ENCODE measurements at places on chromosomes 2 and 18.
A peak's percentile ranks its signal among the peaks of the same experiment; 100 is the strongest.

DNA sequence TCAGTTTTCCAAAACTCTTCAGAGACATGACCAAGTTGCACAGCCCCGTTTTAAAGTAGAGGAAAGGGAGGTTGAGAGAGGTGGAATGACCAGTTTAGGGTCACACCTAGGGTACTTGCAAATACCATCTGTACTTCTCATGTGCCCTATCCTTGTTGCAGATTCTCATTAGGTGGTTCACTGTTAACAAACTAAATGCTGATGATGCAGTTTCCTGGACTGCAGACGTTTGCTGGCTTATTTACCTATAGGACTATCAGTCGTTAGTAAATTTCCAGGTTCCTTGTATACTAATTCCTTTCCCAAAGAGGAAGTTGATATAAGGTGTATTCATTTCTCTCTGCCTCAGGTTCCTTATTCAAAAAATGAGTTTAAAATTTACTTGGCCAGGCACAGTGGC, 1.4 kb downstream of the FARP2 start:
- DNase-seq = no peak

DNA sequence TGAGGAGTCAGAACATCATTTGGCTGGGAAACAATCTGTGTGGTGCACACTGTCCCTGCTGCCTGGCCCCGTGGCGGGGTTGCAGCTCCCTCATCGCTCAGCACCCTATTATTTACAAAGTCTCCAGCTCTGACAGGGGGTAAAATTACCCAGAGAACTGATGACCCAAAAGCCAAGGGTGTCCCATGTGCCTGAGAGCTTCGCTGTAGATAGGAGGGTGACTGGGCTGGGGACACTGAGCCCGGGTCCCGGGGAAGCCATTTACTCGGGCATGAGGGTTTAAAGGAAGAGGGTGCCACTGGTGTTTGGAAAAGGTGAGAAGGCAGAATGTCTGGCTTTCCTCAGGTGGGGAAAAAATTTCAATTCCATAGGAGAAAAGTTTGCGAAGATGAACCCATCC, 48.2 kb upstream of the EML6 start:
- no peak for DNase-seq

GRCh38 chr2:109519513-109519912, 94.3 kb downstream of the SEPTIN10 start:
- no peak for DNase-seq

- no peak for DNase-seq
These were observed 106.9 kb upstream of the MSTN start for GRCh38 chr2:190169221-190170072.

DNA sequence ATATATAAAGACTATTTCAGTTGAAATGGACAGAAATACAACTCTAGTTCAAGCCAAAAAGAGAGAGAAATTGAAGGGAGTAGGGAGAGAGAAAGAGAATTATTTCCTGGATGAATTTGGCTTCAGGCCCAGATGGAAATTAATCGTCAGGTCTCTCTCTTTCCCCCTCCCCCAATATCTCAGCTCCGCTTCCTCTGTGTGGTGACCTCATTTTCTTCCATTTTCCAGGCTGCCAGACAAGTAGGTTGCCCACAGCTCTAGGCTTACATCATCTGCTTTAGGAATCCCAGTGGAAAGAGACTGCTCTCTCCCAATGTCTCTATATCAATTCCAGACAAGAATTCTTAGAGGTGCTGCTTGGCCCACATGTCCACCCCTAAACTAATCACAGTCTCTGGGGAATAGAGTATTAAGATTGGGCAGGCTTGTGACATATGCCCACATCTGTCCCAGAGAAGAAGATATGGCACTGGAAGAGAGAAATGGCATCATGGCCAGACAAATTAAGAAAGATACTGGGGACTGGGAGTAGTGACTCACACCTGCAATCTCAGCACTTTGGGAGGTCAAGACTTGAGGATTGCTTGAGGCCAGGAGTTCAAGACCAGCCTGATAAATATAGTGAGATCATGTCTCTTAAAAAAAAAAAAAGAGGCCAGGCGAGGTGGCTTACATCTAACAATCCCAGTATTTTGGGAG, 37.2 kb upstream of the CFAP36 start:
- peak; percentile 55 for DNase-seq

DNA sequence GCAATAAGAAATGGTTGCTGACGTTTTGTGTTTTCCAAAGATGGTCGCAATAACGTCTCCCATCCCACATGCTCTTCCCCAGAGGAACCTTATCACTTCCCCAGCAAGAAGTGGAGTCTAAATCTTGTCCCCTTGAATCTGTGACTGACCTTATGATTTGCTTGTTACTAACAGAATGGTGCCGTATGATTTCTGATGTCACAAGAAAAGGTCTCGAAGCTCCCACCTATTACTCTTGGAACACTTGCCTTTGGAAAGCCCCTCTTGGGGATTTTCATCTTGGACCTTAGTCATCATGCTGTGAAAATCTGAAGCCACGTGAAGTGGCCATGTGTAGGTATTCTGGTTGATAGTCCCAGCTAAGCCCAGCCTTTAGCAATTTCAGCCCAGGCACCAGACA, 86.2 kb upstream of the GLS start:
- peak; percentile 48 for DNase-seq

- no peak for DNase-seq
These were observed 277.2 kb upstream of the HS6ST1 start for GRCh38 chr2:128595763-128596395.

DNA sequence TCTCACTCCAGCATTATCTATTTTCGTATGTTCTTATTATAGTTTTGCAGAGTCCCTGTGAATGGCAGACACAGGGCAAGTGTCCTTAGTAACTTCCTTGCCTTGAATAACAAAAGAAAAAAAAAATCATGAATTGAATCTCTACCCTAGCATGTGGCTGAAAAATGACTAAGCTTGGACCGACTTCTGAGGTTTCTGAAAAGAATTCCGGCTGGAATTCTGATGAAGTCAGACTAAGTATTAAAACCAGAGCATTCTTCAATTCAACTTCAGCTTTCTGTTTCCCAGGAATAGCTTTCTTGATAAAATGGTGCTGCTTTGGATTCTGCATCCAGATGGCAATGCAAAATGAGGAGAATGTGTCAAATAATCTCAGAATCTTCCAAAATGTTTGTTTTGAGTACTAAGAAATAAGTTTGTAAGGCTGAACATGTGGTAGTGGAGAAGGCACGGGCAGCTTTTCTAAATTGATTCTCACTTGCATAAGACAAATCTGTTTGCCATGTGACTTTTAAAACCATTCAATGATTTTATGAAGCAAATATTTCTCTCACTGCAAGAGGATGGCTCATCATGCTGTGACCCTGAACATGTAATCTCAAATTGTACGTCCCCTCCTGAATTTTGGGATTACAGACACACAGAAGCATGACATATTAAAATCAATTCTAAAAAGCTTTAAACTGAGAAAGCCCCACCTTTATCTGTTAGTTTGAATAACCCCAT, 1462.8 kb upstream of the LRRTM1 start:
- DNase-seq = peak; percentile 7

DNA sequence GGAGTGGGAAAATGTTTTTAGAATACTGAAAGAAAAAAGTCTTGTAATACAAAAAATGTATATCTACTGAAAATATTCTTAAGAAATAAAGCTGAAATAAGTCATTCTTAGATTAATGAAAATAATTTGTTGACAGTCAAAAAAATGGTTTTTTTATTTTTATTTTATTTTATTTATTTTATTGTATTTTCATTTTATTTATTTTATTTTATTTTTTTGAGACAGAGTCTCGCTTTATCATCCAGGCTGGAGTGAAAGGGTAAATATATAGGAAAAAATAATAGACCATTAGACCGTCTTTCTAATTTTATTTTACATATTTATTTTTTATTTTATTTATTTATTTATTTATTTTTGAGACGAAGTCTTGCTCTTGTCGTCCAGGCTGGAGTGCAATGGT, 1583.6 kb upstream of the TMEFF2 start:
- DNase-seq = no peak

DNA sequence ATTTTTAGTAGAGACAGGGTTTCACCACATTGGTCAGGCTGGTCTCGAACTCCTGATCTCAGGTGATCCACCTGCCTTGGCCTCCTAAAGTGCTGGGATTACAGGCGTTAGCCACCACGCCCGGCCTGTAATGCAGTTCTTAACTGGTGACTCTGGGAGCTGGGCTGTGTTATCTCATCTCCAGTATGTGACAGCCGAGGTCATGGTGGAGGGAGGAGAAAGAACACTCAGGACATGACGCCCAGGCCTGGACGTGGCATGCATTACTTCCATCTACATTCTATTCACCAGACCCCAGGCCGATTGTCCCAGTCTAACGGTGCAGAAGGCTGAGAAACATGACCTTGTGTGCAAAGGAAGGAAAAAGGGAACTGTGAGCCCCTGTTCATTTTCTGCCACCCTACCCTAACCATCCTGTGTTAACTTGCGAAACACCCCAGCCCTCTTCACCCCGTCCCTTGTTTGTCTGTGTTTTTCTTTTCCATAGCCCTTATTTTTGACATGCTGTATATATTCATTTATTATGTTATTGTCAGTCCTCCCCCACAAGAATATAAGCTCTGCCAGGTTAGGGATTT, 88.1 kb upstream of the ASAP2 start:
- no peak for DNase-seq

DNA sequence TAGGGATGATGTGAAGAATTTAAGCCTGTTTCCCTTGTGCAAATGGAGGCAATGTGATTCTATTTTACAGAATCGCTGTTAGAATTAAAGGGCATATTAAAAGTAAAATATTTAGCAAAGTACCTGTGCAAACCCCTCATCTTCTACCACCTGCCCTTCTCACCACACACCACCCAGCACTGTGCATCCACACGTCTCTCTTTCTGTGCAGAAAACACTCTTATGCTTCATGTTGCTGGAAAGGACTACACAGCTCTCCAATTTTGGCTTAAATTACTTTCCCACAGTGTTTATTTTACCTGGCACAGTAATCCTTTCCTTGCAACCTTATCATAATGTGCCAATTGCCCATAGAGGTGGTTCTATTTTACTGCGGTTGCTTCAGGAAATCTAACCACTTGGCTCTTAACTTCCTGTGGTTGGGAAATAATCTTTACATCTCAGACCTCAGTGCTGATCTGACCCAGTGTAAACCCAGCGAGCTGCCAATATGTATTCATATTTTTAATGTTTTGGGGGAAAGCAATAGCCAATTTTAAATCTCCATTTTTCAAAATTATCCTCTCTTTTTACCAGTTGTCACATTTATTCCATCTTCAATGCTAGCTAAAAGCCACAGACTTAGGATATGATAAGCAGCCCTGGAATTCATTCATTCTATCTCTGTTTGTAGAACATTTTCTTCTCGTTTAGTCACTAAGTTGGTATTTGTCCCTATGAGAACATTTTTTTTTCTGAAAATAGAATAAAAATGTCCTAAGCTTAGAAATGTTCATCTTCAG, 250.9 kb downstream of the DSEL start:
- DNase-seq = peak; percentile 10

DNA sequence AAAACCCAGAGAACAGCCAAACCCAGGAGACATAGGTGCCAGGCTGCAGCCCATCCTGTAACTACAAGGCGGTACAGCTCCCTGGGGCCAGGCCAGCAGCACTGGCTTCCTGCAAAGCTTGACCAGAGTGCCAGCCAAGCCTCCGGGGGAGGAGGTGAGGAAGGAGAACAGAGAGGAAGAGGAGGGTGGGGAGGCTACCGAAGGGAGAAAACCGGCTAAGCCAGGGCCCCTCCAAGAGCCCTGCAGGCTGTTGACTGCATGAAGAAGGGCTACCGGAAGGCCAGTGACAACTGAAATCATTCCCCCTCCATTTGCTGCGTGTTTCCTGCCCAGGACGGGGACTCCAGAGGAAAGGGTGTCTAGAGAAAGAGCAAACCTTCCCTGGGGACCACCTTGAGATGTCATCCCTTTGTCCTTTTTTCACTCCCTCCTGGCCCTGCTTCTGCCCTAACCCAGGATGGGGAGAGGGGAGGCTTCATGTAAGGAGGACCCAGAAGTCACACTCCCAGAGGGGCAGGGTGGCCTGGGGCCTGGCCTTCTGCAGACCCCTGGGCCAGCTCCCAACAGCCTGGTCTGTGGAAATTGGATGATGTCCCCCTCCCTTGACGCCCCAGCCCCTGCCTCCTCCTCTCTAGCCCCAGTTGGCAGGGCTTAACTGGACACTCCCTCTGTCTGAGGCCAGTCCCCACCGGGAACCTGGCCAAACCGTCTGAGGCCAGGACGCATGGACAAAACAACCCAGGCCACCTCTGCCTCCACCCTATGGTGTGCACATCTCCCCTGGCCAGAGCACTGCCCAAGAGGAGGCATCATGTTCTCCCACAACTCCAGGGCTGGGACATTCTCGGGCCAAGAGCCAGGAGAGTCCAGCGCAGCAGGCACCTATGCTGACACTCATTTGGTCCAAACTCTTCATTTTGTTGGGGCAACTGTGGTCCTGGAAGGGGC, 207.8 kb downstream of the CYP26B1 start:
- DNase-seq = no peak

- DNase-seq = no peak
These were observed 45.7 kb downstream of the CCDC93 start for GRCh38 chr2:117967977-117968718.

DNA sequence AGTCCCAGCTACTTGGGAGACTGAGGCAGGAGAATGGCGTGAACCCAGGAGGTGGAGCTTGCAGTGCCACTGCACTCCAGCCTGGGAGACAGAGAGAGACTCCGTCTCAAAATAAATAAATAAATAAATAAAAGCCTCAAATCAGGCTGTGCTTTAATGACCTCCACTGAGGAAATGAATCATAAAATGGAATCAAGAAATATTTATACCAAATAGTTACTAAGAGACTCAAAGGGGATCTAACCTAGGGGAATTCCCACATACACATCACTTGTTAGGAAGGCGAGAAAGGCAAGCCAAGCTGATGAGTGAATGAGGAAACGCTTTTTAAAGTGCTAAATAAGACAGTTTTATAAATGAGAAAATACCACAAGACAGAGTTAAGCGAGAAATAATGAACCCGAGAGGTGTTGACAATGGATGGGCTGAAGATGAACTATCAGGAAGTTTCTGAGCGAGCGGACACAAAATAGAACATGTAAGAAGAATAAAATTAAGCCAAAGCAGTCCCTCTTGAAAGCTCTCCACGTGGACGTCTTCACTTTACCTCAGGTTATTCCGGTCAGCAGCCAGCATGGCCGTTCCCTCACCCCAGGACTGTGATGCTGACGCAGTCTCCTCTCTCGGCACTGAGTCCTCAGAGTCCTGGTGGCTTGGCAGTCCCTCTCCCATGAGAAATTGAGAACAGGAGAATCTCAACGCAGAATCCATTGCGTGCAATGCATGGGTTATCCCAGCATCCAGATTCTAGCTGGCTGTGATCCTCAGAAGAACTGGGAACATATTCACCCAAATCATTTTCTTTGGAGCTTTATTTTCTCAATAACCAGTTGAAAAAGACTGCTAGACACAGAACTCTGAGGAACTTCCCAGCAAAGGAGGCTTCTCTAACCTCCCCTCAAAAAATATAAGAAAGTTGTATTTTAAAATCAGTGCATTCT, 22.3 kb downstream of the PXDN start:
- peak; percentile 98 for DNase-seq

- no peak for DNase-seq
These were observed 372.1 kb upstream of the MYT1L start for GRCh38 chr2:2703172-2703571.

DNA sequence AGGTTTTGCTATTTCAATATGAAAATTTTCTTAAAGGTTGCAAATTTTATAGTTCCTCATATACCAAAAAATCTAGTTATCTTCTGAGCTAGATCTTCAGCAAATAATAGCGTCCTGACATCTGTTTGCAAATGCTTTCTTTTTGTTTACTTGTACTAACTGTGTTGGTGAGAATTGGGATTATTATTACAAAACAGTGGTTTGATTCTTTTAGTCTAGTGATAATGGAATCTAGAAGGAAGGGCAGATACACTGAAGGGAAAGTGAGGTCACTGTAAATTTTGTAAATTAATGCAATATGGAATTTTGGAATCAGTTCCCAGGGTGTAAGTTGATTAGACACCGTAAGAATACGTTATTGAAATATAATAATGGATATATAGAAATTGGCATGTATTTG, 36.2 kb upstream of the NT5C1B start:
- DNase-seq = no peak

All from renal cortical epithelial cell (primary cell).